ENCODE measurements at places on chromosomes 13 and 19. TPM values are rescaled to one million over a fixed set of nuclear protein-coding genes. Genes with fewer than 3 reads are reported as not detected.

GRCh38 chr19:40394816-40395210, 4.8 kb upstream of the HIPK4 start:
- no peak for DNase-seq
- H3K27me3 ChIP-seq: no peaks in the 10 kb centered on the region
- no peaks in the 10 kb centered on the region for H3K36me3 ChIP-seq

- peaks cover 14% of the 10 kb centered on the region for H3K4me1 ChIP-seq
- no peaks in the 10 kb centered on the region for H3K36me3 ChIP-seq
- DNase-seq: no peak
- peak overlapping the region; percentile 92 for H3K4me3 ChIP-seq
These were observed 480 bp downstream of the GPR108 start for GRCh38 chr19:6736917-6737283.

DNA sequence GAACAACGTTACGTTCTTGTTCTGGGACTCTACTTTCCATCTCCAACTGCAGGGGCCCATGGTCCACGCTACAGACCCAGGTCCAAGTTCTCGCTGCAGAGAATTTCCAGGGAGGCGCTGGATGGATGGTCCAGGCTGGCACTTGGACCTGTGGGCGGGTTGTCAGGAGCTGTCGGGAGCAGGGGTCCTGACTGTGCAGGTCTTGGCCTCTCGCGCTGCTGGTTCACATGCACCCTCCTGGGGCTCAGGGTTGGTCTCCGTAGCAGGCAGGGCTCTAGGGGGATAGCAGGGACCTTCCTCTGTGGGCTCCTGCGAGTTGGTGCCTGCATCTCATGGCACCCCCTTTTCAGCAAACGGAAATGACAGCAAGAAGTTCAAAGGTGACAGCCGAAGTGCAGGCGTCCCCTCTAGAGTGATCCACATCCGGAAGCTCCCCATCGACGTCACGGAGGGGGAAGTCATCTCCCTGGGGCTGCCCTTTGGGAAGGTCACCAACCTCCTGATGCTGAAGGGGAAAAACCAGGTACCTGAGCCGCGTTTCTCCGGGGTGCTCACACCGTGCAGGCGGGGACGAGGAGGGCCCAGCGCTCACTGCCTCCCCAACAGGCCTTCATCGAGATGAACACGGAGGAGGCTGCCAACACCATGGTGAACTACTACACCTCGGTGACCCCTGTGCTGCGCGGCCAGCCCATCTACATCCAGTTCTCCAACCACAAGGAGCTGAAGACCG, 6.6 kb downstream of the PTBP1 start:
- no peak overlapping the region for H3K4me3 ChIP-seq
- H3K27me3 ChIP-seq: no peaks in the 10 kb centered on the region
- H3K27ac ChIP-seq: no peak overlapping the region
- peaks cover 17% of the 10 kb centered on the region for H3K36me3 ChIP-seq
- no peak for DNase-seq

- peak overlapping the region; percentile 79 for H3K27ac ChIP-seq
- no peaks in the 10 kb centered on the region for H3K4me1 ChIP-seq
- H3K27me3 ChIP-seq: no peaks in the 10 kb centered on the region
- peak overlapping the region; percentile 81 for H3K4me3 ChIP-seq
- peaks cover 9% of the 10 kb centered on the region for H3K36me3 ChIP-seq
These were observed 689 bp downstream of the ING1 start for GRCh38 chr13:110713981-110714796.

The TYROBP gene
- total RNA-seq: not detected

The SIGLEC11 gene
- total RNA-seq: not detected

DNA sequence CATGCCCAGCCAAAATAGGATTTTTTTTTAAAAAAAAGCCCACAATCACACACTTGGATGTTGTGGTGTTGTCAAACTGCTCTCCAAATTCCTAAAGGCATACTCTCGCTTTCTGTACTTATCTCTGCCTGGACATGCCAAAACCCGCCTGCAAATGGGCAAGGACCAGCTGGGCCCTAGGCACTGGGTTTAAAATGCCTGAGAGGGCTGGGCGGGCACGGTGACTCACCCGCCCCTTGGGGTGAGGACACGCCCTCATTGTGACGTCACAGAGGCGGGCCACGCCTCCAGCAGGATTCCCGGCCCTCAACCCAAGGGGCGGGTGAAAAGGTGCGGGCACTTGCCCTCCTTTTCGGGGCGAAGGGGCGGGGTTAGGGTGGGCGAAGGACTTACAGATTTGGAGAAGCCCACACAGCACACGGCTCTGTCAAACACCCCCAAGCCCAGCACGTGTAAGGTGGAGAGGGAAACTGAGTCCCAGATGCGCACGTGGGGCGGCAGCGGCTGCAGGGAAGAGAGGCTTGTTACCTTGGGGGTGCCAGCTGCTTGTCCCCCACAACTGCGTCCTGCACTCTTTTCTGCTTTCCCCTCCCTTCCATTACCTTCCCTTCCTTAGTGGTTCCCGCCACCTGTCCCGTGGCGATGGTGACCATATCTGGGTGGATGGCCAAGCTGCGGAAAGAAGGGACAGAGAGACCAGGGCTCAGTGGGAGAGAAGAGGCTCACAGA, 6.6 kb downstream of the EML2 start:
- no peak overlapping the region for H3K27ac ChIP-seq
- H3K27me3 ChIP-seq: no peaks in the 10 kb centered on the region
- H3K4me3 ChIP-seq: no peak overlapping the region
- no peaks in the 10 kb centered on the region for H3K36me3 ChIP-seq

The POSTN gene
- 0.08 TPM for total RNA-seq

The ECSIT gene
- total RNA-seq: 39.4 TPM

The HTR2A gene
- total RNA-seq: not detected

- no peak overlapping the region for H3K4me3 ChIP-seq
- no peaks in the 10 kb centered on the region for H3K27me3 ChIP-seq
- 0 out of 2 replicates have a peak, but pooled peaks cover 4% of the 10 kb centered on the region for H3K4me1 ChIP-seq
- H3K36me3 ChIP-seq: no peaks in the 10 kb centered on the region
- no peak overlapping the region for H3K27ac ChIP-seq
- DNase-seq: no peak
These were observed 18.3 kb downstream of the NMRK2 start for GRCh38 chr19:3950871-3951861.

The NKPD1 gene
- total RNA-seq: 0.05 TPM

DNA sequence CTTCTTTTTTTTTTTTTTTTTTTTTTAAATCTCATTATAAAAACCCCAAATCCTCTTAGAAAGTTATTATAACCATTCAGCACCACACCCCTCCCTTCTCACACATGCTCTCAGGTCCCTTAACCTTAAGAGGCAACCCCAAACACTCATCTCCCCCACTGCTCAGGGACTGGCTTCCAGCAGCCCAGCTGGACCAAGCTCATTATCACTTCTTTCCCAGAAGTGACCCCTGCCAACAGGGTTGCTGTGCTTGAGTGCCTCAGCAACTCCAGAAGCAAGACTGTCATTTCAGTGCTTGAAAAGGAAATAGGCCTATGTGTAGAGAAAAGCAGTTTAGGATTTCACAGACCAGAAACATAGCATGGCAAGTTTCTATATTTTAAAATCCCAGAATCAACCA, 84.3 kb downstream of the SLAIN1 start:
- H3K27ac ChIP-seq: no peak overlapping the region
- H3K27me3 ChIP-seq: no peaks in the 10 kb centered on the region
- DNase-seq: no peak
- H3K4me3 ChIP-seq: no peak overlapping the region
- no peaks in the 10 kb centered on the region for H3K36me3 ChIP-seq

DNA sequence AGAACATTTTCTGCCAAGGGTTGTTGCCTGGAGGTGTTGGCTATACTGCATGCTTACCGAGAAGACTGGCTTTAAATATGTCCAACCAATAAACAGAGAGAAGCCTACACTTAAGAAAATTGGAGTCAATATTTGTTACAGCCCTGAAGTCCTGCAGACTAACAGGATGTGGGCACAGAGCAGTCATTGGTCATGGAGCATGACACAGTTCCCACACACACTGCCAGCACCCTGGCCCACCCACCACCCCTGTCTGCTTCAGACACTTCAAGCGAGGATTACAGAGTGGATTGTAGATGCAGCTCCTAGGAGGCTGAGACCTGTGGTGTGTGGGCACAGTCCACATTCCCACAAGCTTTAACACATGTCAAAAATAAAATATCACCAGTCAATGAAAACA, 21.0 kb upstream of the SERP2 start:
- H3K27ac ChIP-seq: no peak overlapping the region
- no peaks in the 10 kb centered on the region for H3K27me3 ChIP-seq
- no peak for DNase-seq
- H3K4me3 ChIP-seq: no peak overlapping the region
- H3K36me3 ChIP-seq: no peaks in the 10 kb centered on the region

The ZNF568 gene
- 19.3 TPM for total RNA-seq

The ZNF835 gene
- total RNA-seq: not detected

- H3K27ac ChIP-seq: peak overlapping the region; percentile 86
- no peaks in the 10 kb centered on the region for H3K27me3 ChIP-seq
- H3K4me3 ChIP-seq: no peak overlapping the region
- H3K4me1 ChIP-seq: peaks cover 48% of the 10 kb centered on the region
- no peaks in the 10 kb centered on the region for H3K36me3 ChIP-seq
- no peak for DNase-seq
These were observed 17.2 kb downstream of the RASA3 start for GRCh38 chr13:114115191-114115671.

DNA sequence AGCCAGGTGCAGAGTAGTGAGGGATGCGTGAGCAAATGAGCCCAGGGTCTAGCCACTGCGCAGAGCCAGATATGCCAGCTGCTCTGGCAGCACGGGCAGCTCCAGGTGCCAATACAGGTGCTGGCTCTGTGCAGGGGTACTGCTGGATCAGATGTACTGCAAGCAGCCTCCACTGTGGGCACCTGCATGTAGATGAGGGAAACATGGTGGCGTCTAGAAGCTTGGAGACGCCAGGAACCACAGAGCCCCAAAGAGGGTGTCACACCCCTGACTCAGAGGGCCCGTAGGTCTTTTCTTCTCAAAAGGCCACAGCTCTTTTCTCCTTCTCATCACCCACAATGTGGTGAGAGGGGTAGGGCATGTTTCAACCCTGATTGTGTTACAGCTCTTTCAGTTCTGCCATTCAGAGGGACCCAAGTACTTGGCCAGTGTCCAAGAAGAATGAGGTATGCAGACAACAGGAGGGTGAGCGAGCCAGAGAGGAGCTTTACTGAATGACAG, 244.4 kb upstream of the SLITRK1 start:
- DNase-seq: no peak
- no peak overlapping the region for H3K4me3 ChIP-seq
- H3K4me1 ChIP-seq: no peaks in the 10 kb centered on the region
- no peaks in the 10 kb centered on the region for H3K36me3 ChIP-seq

The FUT1 gene
- 0.13 TPM for total RNA-seq

DNA sequence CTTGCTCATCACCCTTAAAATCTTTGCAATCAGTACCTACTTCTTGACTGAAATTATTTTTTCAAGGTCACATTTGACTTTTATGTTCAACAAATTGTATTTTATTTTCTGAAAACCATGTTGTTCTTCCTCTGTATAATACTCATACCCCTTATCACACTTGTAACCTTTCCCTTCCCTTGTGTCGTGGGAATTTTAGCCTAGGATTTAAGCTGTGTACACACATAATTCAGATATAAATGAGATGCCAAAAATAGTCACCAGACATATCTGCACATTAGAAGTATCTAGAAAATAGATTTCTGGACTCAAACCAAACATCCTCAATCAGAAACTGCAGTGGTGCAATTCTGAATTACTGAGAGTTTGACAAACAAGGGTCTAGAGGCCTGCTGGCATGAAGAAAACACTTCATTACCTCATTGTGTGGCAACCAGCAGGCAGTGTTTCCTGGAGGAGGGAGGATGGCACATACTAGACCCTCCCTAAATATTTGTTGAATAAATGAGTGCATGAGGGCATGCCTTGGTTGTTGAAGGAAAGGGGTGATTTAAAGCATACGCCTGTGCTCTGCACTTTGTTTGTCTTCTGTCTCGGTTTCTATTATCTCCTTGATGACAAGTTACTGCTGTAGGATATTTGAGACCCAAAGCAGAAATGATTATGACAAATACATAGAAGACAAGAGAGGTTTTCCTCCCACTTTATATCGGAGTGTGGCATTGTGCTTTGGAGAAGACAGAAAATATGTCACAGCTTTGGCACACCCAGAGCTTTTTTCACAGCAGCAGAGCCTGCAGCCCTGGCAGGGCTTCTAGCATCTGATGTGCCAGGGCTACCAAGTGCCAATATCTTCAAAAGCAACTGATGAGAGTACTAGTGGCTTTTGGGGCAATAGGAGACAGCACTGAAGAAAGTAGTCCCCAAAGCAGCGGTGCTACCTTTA, 881.1 kb downstream of the PCDH9 start:
- H3K27ac ChIP-seq: peak overlapping the region; percentile 44
- no peak for DNase-seq
- H3K27me3 ChIP-seq: no peaks in the 10 kb centered on the region
- no peaks in the 10 kb centered on the region for H3K36me3 ChIP-seq

- H3K4me3 ChIP-seq: no peak overlapping the region
- no peak overlapping the region for H3K27ac ChIP-seq
- H3K27me3 ChIP-seq: no peaks in the 10 kb centered on the region
- no peaks in the 10 kb centered on the region for H3K4me1 ChIP-seq
- DNase-seq: no peak
These were observed 63.9 kb upstream of the ATXN8OS start for GRCh38 chr13:70043685-70044084.

- H3K4me3 ChIP-seq: no peak overlapping the region
- H3K27ac ChIP-seq: no peak overlapping the region
- H3K27me3 ChIP-seq: no peaks in the 10 kb centered on the region
- no peaks in the 10 kb centered on the region for H3K4me1 ChIP-seq
- no peak for DNase-seq
These were observed 12.3 kb downstream of the RFXAP start for GRCh38 chr13:36831291-36831690.

GRCh38 chr13:107421028-107421427, 794.3 kb downstream of the LIG4 start:
- DNase-seq: no peak
- H3K4me1 ChIP-seq: no peaks in the 10 kb centered on the region
- no peak overlapping the region for H3K27ac ChIP-seq
- H3K36me3 ChIP-seq: no peaks in the 10 kb centered on the region
- H3K4me3 ChIP-seq: no peak overlapping the region

The SWSAP1 gene
- 3.1 TPM for total RNA-seq

DNA sequence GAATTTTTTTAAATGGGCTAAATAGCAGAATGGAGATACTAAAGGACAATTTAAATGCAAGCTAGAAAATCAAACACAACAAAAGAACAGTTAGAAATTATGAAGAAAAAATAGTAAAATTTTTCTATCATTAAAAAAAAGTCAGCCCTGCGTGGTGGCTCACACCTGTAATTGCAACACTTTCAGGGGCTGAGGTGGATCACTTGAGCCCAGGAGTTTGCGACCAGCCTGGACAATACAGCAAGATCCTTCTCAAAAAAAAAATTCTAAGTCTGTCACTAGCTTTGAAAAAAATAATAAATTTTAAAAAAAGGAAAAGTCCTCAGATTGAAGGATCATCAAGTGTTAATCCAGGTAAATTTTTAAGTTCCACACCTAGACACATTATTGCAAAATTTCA, 7.7 kb downstream of the TUBGCP3 start:
- no peaks in the 10 kb centered on the region for H3K27me3 ChIP-seq
- H3K36me3 ChIP-seq: no peaks in the 10 kb centered on the region
- H3K27ac ChIP-seq: no peak overlapping the region
